ENCODE measurements at places on chromosomes 12 and 14.

DNA sequence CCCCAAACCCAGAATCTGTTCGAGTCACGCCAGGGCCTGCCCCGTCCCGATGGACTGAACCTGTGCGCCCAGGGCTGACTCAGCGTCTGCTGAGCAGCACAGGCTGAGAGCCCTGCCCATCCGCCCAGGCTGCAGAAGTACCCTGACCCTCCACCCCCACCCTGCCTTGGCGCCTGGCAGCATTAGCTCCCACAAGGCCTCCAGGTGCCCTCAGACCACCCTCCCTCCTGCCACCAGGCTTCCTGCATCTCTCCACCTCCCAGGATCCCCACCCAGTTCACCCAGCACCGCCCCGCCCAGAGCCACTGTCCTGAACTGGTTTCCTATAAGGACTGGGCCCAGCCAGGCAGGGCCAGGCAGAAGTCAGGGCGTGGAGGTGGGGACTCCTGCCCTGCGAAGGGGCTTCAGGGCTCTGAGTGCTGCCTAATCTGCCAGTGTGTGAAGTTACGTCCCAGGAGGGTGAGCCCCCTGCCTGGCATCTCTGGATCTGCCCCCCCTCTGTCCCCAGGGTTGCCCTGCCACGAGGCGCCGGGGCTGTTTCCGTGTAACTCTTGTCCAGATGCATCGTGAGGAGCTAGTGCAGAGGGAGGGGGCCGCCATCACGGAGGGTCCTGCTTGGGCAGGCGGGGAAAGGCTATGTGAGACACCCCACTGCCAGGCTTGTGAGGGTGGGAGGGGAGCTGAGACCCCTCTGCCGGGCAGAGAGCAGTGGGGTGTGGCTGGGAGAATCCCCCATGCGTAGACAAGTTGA lies 9.1 kb downstream of the ADSS1 start:
- DNase-seq, result no peak

DNA sequence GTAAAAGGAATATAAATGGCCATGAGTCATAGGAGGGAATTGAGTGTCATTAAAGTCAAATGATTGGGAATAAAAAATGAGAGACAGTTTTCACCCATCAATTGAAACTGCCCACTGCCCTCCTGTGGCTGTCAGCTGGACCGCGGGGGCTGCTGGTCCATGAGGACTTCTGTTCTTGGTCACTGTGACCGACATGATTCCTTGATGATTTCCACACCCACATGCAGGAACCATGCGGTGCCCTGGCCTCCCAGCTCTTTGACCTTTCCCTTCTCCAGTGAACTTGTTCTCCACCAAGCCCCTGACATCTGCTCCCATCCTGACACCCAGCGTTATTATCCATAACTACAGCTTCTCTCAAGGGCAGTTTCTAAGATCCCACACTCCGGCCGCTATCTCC lies 48.4 kb downstream of the C12orf75 start:
- DNase-seq, result no peak

DNA sequence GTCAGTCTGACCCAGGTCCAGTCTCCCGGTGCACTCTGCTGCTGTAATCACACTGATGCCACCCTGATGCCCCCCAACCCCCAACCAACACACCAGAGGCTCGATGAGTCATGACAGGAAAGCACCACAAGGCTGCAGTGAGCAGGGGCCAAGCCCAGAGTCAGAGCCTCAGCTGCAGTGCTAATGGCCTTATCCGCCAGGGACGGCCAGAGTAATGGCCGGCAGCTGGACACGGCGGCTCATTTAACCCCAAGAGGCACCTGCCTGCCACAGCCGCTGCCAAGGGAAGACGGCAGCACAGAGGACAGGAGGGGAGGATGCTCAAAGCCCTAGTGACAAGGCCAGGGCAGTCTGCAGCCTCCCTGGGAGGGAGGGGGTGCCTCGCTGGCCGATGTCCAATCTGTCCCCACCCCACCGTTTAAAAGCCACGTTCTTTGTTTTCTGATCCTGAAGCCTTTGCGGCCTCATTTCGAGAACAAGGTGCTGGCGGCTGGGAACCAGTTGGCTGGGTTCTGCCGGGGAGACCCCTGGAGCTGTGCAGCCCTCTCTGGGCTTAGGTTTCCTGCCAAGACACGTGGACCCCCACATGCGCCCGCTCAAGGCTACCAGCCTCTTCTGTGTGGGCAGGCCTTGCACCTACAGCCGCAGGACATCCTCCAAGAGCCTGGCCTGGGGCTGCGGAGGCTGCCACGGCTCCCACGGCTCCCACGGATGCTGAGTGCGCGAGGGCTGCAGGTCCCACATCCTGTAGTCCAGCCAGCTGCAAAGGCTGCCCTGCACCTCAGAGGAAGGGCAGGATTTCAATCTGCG lies 13.1 kb downstream of the CCDC85C start:
- no peak for DNase-seq

- DNase-seq, result no peak
These were observed 61.5 kb downstream of the NT5DC3 start for GRCh38 chr12:103779410-103780092.

DNA sequence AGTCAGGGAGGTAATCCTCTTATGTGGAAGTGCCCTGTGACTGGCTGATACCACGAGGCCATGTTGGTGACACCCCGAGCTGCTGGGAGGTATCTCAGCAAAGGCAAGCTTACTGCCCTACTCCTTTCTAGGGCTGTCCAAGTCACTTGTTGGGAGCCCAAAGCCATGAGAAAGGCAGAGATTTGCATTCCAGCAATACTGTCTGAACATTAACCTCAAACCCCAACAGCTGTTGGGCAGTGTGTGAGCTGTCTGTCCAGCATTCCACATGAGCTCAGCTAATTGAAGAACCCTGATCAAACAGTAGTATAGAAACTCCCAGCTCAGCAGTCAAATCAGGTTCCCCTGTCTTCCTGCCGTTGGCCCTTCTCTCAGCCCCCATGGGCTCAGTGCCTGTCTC lies 9.2 kb downstream of the ABHD4 start:
- no peak for DNase-seq

- no peak for DNase-seq
These were observed at the start of gene TMPRSS12 for GRCh38 chr12:50842637-50843493. Gene TMPRSS12, plus strand, starts transcription at chr12:50842926. Its CDS starts 39 bp downstream, at chr12:50842965.

GRCh38 chr12:54075974-54076373 lies 22.3 kb downstream of the HOXC4 start:
- DNase-seq, result no peak

- no peak for DNase-seq
These were observed 68.7 kb downstream of the SLC4A8 start for GRCh38 chr12:51493281-51493680.

DNA sequence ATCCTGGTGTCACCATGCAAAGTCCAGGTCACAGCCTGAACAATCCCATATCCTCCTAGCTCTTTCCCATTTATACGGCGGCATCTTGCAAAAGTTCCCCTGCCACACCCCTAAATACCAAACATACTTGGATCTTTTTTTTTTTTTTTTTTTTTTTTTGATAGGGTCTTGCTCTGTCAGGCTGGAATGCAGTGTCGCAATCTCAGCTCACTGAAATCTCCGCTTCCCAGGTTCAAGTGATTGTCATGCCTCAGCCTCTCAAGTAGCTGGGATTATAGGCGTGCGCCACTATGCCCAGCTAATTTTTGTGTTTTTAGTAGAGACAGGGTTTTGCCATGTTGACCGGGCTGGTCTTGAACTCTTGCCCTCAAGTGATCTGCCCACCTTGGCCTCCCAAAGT lies 451.3 kb downstream of the GLT1D1 start:
- no peak for DNase-seq

DNA sequence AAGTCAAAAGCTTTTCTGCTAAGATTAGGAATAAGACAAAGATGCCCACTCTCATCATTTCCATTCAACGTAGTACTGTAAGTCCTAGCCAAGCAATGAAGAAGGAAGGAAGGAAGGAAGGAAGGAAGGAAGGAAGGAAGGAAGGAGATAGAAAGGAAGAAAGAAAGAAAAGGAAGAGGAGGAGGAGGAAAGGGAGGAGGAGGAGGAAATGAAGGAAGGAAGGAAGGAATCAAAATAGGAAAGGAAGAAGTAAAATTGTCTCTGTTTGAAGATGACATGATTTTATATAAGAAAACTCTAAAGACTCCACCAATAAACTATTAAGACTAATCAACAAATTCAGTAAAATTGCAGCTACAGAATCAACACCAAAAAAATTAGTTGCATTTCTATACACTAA lies 66.0 kb upstream of the DHRS4 start:
- no peak for DNase-seq

DNA sequence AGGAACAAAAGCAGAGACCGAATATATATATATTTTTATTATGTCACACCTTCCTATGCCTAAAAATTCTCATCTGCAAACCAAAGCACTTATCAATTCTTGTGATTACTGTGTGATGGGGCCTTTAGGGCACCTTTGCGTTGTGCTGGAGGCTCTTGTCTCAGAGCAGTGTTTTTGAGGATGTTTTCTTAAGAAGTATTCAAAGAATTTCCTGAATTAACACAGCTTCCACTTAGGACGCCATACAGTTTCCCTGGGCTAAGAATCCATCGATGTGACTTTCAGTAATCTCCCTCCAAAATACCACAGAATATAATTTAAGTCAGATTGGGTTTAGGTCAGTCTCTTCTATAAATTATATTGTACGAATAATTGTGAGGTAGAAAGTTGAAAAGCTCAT lies 22.0 kb upstream of the HIF1A start:
- no peak for DNase-seq

DNA sequence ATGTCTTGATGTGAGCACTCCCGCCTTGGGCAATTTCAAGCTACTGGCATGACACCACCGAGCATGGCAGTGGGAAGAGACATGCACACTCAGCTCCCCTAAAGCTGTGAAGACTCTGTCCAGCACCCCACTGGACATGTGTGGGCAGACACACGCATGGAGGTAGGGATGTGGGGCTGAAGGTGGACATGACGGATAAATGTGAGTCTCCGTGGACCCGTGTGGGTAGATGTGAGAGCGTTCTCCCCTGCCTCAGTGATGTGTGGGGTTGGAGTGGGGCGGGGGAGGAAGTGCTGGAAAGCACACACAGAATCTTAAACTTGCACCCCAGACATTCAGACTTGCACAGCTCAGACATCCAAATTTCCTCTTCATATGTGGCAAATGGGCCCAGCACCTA lies 12.6 kb downstream of the SLC6A12 start:
- DNase-seq, result no peak

GRCh38 chr12:95978351-95978750 lies 17.8 kb downstream of the HAL start:
- DNase-seq, result no peak

GRCh38 chr14:70086685-70087379 lies 101.9 kb downstream of the SLC8A3 start:
- peak; percentile 39 for DNase-seq

DNA sequence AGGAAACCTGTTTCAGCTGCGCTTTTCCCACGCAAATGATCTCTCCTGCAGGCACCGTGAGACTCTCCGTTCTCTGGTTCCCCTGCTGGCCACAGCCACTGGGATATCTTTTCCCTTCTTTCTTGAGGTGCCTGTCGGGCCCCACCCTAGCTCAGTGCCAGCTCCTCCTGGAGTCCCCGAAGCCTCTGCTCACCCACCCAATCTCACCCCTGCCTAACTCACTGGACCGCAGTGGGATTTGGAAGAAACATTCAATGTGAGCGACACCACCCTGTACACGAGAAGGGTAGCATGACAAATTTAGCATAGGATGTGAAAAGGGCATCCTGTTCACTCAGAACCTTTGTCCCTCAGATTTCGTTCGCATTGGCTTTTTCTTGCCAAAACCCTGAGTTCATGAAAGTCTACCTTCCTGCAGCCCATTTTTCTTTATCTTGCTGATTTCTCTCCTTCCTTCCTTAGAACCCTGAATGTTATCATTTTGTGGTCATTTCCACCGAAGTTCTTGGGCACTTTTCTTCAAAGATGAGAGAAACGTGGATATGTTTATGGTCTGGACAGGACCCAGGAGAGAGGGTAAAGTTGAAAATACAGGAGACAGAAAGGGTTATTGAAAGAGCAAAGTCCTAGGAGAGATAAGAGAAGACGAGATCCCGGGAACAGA lies 63.6 kb upstream of the ELK3 start:
- DNase-seq, result no peak

DNA sequence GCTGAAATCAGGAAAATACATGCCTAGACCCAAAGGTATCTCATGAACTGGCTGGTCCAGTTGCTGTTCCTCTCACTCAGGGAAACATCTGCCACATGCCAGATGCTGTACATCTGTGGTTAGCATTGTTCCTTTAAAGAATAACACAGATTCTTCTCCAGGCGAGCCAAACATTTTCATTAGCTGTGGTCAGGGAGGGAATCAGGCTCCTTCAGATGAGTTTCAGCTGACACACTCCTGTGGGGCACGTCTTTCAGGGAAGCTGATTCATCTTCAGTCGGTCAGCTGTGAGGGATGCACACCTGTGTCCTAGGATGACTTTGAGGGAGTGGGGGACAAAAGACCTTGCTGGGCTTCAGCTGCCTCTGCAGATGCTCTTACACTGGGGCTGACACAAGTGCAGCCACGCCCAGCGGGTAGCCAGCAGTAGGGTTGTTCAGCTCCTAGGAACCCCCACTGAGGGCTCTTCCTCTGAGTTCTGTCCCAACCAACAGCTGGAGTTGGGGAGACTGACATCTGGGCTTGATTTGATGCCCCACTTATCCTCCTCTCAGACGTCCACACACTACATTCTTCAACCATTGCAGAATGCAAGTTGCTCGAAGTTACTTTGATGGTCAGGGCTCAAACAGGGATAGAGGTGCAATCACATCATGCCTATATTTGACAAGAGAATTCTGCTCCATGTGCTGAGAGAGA lies 155.0 kb downstream of the NUAK1 start:
- DNase-seq, result no peak

DNA sequence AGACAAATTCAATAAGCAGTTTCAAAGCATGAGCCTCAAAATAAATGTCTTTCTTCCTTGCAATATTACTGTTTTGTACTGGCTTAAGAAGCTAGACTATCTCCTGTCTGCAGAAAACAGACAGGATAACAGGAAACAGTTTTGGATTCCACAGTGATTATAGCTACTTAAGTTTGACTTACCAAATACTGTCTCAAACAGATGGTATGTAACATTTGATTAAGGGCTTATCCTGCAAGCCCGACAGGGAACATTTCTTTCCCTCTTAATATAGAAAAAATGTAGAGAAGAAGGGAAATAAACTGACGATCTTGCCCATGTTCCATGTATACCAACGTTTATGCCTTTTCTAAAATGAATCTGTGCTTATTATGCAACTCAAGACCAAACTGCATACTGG lies 179.9 kb upstream of the EEA1 start:
- DNase-seq, result no peak

- no peak for DNase-seq
These were observed 571.7 kb downstream of the RPS29 start for GRCh38 chr14:49014476-49014875.

GRCh38 chr14:100522616-100523099 lies 64.6 kb downstream of the BEGAIN start:
- peak; percentile 83 for DNase-seq

GRCh38 chr14:65709576-65709975 lies 297.0 kb downstream of the FUT8 start:
- peak; percentile 2 for DNase-seq

DNA sequence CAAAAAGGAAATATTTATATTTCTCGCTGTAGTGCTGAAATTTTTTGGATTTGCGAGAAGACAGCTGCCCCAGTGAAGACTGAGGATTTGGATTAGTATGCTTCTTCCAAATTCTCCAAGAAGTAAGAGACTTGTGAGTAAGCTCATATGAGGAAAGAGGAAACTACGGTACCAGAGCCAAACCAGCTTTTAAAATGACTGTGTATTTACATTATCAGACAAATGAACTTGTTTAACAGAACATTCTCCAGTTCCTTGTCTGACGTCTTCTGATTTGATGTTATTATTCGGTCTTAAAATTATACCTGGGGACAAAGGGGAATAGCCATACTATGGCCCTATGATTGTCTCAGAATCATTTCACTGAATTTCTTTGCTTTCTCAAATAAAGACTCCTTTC lies 8.0 kb downstream of the CLEC12B start:
- DNase-seq, result no peak

Data from NCI-H446 (cell line).